HEK293T (cell line): ENCODE measurements at places on chromosomes 16 and 17.

DNA sequence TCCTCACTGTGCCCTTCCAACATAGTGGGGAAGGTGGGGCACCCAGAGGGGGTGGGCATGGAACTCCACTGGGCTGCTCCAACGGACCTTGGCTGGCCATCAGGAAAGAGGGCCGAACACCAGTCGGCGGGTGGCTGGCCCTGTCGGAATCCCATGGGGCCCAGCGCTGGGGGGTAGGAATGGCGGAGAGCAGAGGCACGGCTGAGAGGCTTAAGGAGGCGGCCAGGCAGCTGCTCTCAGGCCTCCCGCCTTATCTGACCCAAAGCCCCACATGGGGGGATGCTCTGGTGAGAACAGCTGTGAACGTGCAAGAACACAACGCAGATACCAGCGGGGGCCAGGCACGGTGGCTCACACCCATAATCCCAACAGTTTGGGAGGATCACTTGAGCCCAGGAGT lies 4.4 kb upstream of the MYO1C start:
- DNase-seq: no peak

DNA sequence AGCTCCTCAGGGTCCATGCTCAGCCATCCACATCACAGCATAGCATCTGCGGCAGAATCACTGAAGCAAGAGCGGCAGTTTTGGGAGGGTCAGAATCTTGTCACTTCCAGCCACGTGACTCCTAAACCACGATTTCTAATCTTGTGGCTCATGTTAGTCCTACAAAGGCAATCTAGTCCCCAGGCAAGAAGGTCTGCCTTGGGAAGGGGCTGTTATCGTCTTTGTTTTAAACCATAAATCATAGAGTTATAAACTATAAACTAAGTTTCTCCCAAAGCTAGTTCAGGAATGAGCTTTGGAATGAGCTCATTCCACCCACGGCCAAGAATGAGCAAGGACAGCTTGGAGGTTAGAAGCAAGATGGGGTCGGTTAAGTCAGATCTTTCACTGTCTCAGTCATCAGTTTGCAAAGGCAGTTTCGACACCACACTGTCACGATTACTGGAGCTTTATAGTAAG lies 20.8 kb upstream of the DNAH17 start:
- DNase-seq: no peak

DNA sequence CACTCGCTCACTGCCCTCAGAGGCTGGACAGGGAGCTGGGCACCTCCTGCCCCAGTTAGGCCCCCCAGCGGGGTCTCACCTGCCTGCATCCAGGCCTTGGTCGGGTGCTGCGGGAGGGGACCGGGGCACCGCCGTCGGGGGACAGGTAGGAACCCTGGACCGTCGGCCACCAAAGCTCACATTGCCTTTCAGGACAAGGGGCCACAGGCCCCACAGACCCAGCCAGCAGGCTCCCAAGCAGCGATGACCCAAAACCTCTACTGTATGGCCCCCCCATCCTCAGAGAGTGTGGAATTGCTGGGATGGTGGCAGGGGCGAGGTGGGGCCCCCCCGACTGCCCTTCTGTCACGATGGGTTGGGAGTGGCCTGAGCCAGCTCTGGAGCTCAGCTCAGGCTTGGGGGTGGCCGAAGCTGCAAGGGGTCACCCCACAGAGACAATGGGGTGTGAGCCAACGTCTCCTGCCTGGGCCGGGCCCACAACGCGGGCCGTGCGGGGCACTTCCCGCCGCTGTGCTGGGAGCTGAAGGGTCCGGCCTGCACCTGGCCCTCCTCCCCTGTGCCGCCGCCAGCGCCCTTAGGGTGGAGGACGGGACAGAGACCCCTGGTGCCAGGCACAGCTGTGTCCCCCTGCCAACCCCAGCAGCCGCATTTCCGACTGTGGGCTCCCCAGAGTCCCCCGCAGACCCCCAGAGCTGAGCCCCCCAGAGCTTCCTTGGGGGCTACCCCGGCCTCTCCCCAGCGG lies 498 bp downstream of the IGFALS start:
- no peak for DNase-seq

- DNase-seq: no peak
These were observed 57.1 kb downstream of the HAPSTR1 start for GRCh38 chr16:9148374-9149015.

DNA sequence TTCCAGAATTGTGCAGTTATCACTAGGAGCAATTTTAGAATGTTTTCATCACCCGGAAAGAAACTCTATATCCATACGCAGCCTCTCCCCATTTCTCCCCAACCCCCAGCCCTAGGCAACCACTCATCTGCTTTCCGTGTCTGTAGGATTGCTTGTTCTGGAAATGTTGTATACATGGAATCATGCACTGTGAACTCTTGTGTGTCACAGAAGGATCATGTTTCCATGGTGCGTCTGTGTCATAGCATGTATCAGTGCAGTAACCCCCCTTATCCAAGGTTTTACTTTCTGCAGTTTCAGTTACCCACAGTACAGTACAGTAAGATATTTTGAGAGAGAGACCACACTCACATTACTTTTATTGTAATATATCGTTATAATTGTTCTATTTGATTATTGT lies 299.4 kb downstream of the CPPED1 start:
- DNase-seq: no peak
